ENCODE measurements at places on chromosomes 1 and 21. TPM values are rescaled to one million over a fixed set of nuclear protein-coding genes. Genes with fewer than 3 reads are reported as not detected.

The SLC1A7 gene
- 0.99 TPM for total RNA-seq

The TLR5 gene
- total RNA-seq, result 5.1 TPM

The SH2D2A gene
- 0.84 TPM for total RNA-seq

The FCRL3 gene
- not detected for total RNA-seq

DNA sequence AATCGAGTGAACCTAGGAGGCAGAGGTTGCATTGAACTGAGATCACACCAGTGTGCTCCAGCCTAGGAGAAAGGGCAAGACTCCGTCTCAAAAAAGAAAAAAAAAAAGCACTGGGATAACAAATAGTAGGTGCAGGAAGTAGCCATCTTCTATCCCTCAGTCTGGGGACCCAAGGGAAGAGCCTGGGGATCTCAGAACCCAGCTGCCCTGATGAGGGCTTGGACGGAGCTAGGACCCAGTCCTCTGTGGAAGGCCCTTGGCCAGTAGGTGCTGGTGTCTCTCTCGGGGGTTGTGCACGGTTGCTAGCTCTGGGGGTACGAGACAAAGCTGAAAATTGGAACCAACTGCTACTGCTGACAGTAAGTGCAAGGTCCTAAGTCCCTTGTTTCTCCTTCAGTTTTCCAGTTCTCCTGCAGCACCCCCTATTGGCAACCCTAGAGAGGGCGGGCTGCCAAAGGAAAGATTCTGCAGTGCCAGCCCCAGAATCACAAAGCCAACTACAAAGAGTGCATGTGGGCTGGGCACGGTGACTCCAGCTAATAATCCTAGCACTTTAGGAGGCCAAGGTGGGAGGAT lies 57.6 kb upstream of the KIF1B start:
- H3K27me3 ChIP-seq, result no peaks in the 10 kb centered on the region
- DNase-seq, result no peak
- H3K36me3 ChIP-seq, result no peaks in the 10 kb centered on the region
- no peak overlapping the region for H3K27ac ChIP-seq

DNA sequence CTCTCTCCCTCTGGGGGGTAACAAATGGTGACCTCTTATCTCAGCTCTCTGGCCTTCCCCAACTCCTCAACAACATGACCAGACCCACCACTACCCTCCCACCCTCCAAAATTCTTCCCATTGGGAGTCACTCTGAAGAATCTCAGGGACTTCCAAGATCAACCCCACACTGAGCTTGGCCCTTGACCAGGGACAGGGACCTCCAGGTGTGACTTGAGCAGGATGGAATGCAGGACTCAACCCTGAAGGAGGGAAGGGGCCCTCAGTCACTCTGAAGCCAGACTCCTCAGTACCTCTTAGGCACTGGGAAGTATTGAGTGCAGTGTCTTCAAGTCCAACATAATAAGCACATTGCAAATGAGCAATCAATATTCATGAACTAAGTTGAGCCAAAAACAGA lies 1.9 kb downstream of the CASQ1 start:
- peak overlapping the region; percentile 37 for H3K27ac ChIP-seq
- peaks cover 48% of the 10 kb centered on the region for H3K4me1 ChIP-seq
- H3K27me3 ChIP-seq, result no peaks in the 10 kb centered on the region
- no peak overlapping the region for H3K4me3 ChIP-seq
- DNase-seq, result no peak
- H3K36me3 ChIP-seq, result no peaks in the 10 kb centered on the region

- no peak for DNase-seq
- H3K27me3 ChIP-seq, result no peaks in the 10 kb centered on the region
- no peaks in the 10 kb centered on the region for H3K36me3 ChIP-seq
- H3K4me1 ChIP-seq, result no peaks in the 10 kb centered on the region
These were observed 87.0 kb upstream of the ATP1B1 start for GRCh38 chr1:169019419-169020058.

DNA sequence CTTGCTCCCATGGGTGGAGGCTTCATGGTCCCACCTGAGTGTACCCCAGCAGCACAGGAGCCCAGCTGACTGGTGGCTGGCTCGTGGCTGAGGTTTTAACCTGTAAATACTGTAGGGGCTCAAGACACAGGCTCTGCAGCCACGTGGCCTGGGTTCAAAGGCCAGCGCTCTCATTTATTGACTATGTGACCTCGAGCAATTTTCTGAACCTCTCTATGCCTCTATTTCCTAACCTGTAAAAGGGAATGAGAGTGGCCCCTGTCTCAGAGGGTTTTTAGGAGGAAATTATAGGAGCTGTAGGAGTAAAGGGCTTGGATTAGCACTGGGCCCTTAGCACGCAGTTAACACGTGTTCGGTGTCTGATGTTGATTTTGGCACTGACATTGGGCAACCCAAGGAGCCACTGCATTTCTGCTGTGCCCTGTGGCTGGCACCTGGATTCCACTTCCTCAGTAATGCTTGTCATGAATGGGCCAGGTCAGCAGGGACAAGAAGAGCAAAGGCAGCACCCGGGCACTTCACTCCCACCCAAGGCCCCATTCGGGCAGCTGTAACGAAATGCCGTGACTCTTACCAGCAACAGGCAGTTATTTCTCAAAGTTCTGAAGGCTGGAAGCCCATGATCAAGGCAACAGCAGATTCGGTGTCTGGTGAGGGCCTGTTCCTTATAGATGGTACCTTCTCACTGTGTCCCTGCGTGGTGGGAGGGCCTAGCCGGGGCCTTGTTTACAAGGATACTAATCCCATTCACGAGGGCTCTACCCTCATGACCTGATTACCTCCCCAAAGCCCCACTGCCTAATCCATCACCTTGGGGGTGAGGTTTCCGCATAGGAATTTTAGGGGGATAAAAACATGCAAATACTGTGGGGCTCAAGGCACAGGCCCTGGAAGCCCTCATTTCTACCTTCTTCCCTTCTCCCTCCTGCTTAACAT lies 25.2 kb downstream of the ARHGEF10L start:
- H3K4me1 ChIP-seq, result peaks cover 100% of the 10 kb centered on the region
- H3K36me3 ChIP-seq, result no peaks in the 10 kb centered on the region
- H3K4me3 ChIP-seq, result no peak overlapping the region
- peak overlapping the region; percentile 94 for H3K27ac ChIP-seq
- DNase-seq, result no peak

- H3K4me1 ChIP-seq, result no peaks in the 10 kb centered on the region
- no peaks in the 10 kb centered on the region for H3K36me3 ChIP-seq
- no peak overlapping the region for H3K4me3 ChIP-seq
- DNase-seq, result no peak
- H3K27ac ChIP-seq, result no peak overlapping the region
These were observed 7.9 kb downstream of the CD53 start for GRCh38 chr1:110880708-110881374.

GRCh38 chr21:29305561-29305960 lies 6.8 kb downstream of the BACH1 start:
- peak; percentile 8 for DNase-seq
- H3K4me1 ChIP-seq, result peaks cover 84% of the 10 kb centered on the region
- H3K4me3 ChIP-seq, result no peak overlapping the region
- H3K36me3 ChIP-seq, result no peaks in the 10 kb centered on the region

- no peak overlapping the region for H3K4me3 ChIP-seq
- DNase-seq, result no peak
- H3K4me1 ChIP-seq, result peaks cover 9% of the 10 kb centered on the region
- no peaks in the 10 kb centered on the region for H3K27me3 ChIP-seq
These were observed 60.3 kb upstream of the JUN start for GRCh38 chr1:58844176-58844575.

DNA sequence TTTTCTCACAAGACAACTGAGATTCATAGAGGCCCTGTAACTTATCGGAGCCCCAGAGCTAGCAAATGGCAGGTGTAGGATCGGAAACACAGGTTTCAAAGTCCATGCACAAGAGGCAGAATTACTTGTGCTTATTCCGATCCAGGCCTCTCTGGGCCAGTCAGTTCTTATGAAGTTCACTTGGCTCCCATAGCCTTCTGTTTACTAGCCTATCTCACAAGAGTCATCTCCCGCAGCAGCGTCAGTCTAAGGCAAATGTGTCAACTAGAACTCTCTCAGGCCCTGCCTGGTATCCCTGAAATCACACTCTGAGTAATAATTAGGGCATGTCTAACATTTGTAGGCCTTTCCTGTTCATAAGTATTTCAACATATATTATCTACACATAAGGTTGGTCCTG lies 43.3 kb downstream of the PHC2 start:
- H3K36me3 ChIP-seq, result no peaks in the 10 kb centered on the region
- H3K4me1 ChIP-seq, result peaks cover 46% of the 10 kb centered on the region
- no peak overlapping the region for H3K27ac ChIP-seq

DNA sequence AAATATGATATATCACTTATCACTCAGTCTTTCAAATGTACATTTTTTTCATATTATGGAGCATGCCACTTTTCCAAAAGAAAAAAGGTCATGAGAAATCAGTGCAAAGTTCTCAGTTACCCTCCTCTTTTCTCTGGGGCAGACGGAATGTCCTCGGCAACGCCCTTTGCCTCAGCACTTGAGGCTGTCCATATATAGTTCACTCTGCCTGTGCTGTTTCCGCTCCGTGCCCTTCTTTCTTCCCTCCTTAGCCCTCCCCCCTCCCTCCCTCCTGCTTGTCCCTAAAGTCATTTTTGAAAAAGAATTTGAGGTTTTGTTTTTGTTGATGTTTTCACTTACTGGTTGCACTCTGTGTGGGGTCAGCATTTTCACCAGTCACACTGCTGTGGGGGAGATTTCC lies 5.4 kb downstream of the BARHL2 start:
- H3K4me1 ChIP-seq, result peaks cover 22% of the 10 kb centered on the region
- H3K27me3 ChIP-seq, result peaks cover 4% of the 10 kb centered on the region
- H3K36me3 ChIP-seq, result no peaks in the 10 kb centered on the region
